ENCODE measurements at places on chromosomes 2 and 18.

- DNase-seq = no peak
Observed at GRCh38 chr2:20677301-20678085, 10.5 kb downstream of the GDF7 start.

- no peak for DNase-seq
Observed at GRCh38 chr2:8989536-8990079, 13.9 kb downstream of the MBOAT2 start.

GRCh38 chr18:27724362-27724761 lies 452.6 kb downstream of the CDH2 start:
- no peak for DNase-seq

- no peak for DNase-seq
Observed at GRCh38 chr2:29400930-29401653, 285.9 kb downstream of the CLIP4 start.

- DNase-seq = no peak
Observed at GRCh38 chr2:185854885-185855284, 116.3 kb downstream of the FSIP2 start.

DNA sequence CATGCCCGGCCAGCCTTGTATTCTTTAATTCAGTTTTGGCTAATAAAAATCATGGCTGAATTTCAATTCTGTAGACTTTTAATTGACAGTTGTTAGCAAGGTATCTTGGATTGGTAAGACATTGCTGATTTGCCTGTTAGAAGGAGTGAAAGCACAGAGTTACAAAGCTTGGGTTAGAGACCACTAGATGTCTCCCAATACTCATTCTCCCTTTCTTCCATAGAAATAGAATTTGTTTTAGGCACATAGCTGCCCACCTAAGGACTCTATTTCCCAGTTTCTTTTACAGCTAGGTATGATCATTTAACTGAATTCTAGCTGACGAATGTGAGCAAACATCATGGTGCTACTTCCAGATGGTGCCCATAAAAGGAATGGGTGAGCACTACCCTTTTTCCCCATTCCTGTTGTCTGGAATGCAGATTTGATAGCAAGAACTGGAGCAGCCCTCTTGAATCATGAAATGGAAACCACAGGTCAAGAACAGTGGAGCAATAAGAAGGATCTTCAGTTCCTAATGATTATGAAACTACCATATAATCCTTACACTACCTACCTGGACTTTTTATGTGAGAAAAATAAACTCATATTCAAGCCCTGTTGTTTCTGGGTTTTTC lies 17.5 kb downstream of the PECR start:
- no peak for DNase-seq

GRCh38 chr2:109468893-109469292 lies 144.9 kb downstream of the SEPTIN10 start:
- no peak for DNase-seq

DNA sequence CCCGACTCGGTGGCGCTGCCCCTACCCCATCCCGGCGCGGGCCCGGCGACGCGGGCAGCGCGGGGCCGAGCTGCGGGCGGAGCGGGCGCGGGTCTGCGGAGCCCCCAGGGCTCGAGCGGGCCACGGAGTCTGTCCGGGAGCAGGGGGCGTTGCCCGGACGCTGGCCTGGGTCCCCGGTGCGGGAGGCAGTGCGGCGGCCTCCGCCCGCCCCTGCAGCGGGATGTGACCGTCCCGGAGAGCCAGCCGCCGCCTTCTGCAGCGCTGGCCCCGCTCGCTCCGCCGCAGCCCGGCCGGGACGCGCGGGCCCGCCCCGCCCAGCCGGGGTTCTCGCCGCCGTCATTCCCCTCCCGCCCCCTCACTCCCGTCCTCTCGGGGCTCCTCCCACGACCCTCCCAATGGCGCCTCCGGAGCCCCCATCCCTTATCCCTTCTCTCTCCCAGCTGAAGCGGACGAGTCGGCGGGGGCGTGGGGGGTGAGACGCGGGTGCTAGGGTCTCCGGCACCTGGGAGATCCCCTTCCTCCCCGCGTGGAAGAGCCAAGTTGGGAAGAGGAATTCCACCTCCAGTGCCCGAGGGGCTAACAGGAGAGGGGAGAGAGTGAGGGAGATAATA lies at the start of gene FNDC4:
Gene FNDC4, minus strand, starts transcription at position 257 of the 611 bp plus-strand sequence. CDS start 521 bp downstream, outside the sequence.
- DNase-seq = no peak

- no peak for DNase-seq
Observed at GRCh38 chr2:70771446-70771845, 3.4 kb upstream of the ADD2 start.

DNA sequence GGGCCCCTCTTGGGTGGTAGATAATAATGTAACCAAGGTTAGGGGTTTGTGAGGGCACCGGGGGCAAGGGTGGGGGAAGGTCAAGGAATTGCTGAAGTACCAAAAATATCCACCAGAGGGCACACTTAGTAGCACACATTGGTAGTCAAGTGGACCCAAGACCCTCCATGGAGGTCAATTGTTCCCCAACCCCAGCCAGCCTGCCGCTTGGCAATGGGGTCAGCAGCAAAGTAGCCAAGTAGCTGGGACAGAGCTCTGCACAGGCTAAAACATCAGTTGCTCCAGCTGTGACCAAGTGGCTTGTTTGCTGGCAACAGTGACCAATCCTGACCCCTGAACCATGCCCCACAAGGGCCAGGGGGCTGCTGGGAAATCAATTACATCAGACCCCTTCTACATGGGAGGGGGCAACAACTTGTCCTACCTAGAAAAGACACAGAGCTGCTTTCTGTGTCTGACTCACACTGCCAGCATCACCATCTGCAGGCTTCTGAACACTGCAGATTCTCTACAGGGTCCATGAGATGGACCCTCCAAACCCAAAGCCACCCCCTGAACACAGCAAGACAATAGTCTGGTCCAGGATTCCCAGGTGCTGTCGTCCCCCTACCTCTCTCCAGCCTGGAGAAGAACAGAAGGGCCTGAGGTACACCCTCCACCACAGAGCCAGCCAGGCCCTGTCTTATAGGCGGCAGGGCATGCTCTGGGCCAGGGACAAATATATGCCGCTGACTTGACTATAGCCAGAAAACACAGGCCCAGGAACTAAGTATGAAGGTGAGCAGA lies 76.0 kb downstream of the EMX1 start:
- no peak for DNase-seq

DNA sequence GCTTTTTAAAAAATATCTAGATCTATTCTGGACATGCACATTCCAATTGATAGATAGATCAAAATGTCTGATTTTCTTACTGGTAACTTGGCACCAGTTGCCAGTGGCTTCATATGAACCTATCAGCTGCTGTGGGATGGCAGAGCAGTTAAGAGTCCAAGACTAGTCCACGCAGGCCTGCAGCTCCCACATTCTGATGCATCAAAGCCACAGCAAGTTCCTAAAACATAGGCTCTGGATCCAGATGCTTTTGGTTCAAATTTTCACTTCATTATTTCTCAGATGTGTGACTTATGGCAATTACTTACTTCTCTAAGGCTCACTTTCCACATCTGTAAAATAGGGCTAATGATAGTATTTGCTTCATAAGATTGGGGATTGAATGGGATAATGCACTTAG lies 48.0 kb upstream of the CYP1B1 start:
- no peak for DNase-seq

DNA sequence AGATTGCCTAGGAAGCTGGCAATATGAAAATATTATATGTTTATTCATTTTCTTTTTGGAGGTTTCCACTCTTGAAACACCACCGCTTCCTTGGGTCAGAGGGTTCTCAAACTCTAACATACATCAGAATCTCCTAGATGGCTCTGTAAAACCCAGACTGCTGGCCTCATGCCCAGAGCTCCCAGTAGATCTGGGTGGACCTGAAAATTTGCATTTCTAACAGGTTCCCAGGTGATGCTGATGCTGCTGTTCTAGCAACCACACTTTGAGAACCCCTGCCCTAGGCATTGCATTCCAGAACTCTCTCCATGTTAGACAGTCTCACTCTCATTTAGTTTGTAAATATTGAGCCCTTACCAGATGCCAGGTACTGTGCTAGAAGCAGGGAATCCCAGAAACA lies 139.4 kb downstream of the FAM210A start:
- DNase-seq = no peak

DNA sequence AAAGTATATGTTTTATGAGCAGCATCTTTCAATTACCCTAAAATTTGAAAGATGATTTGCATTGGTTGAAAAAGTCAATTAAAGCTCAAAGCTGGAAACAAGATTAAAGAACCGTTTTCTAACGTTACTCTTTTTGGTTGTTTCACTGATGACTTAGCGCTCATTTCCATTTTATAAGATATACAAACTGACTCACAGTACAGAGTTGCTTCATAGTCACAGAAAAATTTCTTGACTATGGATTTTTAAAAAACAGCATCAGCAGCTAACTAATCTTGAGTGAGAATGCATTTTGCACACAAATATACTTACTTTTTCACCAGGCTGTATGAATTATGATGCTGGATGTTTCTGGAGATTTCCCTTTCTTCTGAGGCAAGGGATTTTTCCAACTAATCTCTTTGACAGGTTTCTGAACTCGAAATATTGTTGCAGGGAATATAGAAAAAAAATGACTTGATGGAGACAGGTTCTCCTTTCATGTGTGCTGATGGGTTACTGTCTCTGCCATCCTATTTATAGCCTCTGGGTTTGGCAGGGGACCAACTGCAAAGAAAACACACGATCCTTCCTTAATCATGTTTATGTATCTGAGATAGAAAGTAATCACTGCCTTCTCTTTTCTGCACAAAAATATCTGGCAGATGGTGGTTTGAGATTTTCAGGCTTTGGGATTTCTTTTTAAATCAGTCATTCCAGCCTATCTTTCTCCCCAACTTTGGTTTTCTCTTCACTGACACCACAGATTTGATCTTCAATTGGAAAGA lies 129.4 kb upstream of the DAPL1 start:
- no peak for DNase-seq

GRCh38 chr2:58701688-58702301 lies 460.7 kb upstream of the FANCL start:
- no peak for DNase-seq

- DNase-seq = no peak
Observed at GRCh38 chr2:104606056-104606455, 247.9 kb upstream of the POU3F3 start.

- DNase-seq = no peak
Observed at GRCh38 chr2:228841877-228842276, 429.2 kb downstream of the PID1 start.

- DNase-seq = no peak
Observed at GRCh38 chr2:96108541-96109360, 7.6 kb downstream of the ADRA2B start.

- DNase-seq = no peak
Observed at GRCh38 chr2:44063033-44063432, 67.2 kb upstream of the LRPPRC start.

- no peak for DNase-seq
Observed at GRCh38 chr18:56128153-56128791, 510.1 kb downstream of the TXNL1 start.

DNA sequence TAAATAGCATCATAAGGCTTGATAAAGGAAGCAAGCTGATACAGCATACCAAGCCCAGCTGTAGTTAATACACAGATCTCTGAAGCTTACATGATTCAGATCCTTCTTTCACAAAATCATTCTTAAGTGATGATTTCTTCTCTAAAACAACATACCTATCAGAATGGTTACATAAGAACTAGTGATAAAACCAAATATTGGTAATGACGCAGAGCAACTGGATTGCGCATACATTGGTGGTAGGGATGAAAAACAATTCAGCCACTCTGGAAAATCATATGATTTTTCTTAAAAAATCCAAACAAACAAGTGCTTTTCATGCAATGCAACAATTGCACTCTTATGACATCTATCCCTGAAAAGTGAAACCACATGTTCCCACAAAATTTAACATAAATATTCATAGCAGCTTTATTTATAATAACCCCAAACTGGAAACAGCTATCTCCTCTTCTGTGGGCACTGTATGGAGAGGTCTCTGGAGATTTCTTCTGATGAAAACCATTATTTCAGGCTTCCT lies 153.6 kb upstream of the DSEL start:
- DNase-seq = no peak

GRCh38 chr18:36379435-36379984 lies 82.0 kb downstream of the FHOD3 start:
- no peak for DNase-seq

GRCh38 chr2:233824373-233824772 lies 30.0 kb downstream of the HJURP start:
- DNase-seq = no peak

DNA sequence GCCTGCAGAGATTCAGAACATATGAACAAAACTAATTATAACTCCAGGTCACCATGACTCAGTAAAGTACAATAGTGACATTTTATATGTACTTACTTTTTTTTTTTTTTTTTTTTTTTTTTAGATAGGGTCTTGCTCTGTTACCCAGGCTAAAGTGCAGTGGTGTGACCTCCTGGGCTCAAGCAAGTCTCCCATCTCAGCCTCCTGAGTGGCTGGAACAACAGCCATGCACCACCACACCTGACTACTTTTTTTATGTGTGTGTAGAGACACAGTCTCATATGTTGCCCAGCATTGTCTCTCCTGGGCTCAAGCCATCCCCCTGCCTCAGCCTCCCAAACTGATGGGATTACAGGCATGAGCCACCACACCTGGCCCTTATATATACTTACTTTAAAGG lies 130.7 kb upstream of the B3GNT2 start:
- DNase-seq = no peak

DNA sequence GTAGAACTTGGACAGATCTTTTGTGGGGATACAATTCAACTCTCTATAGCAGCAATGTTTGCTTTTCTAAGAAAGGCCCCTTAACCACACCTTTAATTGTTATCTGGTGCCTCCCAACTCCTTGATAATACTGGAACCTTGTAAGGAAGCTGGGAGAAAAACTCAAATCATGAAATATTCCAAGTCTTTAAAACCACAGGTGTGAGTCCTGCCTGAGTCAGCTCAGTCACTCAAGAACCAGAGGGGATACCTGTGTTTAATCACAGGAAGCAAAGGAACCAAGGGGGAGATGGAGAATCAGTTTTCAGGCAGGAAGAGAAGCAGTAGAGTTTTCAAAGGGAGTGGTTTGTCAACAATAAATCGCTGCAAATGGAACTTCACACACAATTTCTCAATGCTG lies 159.9 kb downstream of the LAMA3 start:
- DNase-seq = no peak

DNA sequence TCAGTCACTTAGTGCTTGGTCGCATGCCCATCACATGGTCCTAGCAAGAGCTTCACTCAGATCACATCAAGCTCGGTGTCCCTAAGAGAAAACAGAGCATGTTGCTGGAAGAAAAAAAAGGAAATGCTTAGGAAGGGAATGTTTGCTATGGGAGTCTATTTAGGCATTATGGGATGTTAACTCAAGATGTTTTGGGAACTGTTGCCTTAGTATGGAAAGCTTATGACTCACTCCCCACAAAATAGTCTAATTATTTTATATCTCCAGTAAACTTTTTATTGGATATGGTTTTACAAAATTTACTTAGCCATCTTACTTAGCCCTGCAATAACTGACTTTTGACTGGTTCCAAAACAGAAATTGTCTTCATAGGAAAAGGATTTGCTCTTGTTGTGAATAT lies 439.5 kb upstream of the ZEB2 start:
- DNase-seq = no peak

DNA sequence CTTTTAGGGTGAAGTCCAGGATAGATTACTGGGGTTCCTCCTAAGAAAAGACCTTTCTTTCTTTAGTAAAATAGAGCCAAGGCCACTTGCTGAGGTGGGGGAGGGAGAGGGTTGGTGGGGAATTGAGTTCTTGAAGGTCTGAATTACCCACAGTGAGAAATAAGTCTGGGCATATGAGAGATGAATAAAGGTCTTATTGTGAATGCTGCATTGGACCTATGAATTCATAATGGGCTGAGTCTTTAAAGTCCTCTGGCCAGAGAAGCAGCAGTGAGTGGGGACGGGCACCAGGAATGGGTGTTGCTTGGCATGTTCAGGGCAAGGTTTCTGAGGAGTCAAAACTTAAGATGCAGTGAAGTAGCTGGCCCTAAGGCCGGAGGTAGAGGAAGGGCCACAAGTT lies 10.5 kb downstream of the MAPRE3 start:
- DNase-seq = no peak
